Stimulated activated CD8-positive, alpha-beta memory T cell treated with anti-CD3 and anti-CD28 coated beads, Interleukin-2, amount 100 ng/mL, for 1 hour (primary cell): ENCODE measurements at places on chromosomes 4 and X.

- no peak for DNase-seq
Measured at GRCh38 chr4:113591982-113592381, 169.6 kb downstream of the CAMK2D start.

GRCh38 chrX:137654481-137654880, 88.6 kb downstream of the ZIC3 start:
- no peak for DNase-seq

- no peak for DNase-seq
Measured at GRCh38 chr4:81405900-81406401, 65.8 kb downstream of the RASGEF1B start.

DNA sequence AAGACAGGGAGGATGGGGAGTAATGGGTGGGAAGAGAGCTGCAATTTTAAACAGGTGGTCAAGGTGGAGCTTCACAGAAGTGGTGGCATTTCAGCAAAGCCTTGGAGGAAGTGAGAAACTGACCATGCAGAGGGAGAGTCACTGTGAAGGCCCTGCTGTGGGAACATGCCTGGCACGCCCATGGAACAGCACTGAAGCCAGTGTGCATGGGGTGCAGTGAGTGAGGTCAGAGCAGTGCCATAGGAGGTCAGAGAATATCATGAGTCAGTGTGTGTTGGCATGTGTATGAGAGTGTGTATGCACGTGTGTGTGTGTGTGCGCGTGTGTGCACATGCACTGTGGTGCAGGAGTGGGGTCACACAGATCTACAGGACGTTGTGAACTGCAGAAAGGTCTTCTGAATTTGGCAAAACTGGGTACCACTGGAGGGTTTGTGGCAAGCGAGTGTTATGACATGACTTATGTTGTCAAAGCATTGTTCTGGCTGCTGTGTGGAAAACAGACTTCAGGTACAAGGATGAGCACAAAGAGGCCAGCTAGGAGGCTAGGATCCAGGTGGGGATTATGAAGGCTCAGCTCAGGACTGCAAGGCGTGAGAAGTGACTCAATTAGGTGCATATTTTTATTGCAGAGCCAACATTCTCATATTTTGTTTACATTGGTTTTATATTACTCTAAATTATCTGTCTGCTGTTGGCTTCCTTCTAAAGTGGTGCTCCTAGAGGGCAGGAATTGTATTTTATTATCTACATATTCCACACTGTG, 34.0 kb downstream of the ZNF827 start:
- no peak for DNase-seq

DNA sequence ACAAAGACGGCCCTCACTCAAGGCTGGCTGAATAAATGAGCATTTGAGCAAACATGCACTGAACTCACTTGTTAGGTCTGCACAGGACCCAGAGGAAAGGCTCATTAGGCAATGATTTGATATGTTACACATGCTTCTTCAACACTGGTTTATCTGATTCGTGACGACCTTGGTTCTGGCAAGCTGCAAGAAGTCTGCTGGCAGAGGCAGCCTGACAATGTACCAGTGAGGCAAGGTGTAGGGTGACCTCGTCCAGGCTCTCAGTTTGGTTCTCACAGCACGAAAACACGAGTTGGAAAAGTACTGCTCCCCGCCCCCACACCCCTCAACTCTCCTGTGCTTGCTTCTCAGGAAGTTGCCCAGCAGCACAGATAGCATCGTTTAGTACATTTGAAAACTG, 63.1 kb upstream of the CITED1 start:
- DNase-seq, result no peak

- DNase-seq, result no peak
Measured at GRCh38 chrX:32395878-32396277, 815.5 kb downstream of the DMD start.
